Left colon (tissue), 2 donors: ENCODE measurements at places on chromosomes 7 and 10.

DNA sequence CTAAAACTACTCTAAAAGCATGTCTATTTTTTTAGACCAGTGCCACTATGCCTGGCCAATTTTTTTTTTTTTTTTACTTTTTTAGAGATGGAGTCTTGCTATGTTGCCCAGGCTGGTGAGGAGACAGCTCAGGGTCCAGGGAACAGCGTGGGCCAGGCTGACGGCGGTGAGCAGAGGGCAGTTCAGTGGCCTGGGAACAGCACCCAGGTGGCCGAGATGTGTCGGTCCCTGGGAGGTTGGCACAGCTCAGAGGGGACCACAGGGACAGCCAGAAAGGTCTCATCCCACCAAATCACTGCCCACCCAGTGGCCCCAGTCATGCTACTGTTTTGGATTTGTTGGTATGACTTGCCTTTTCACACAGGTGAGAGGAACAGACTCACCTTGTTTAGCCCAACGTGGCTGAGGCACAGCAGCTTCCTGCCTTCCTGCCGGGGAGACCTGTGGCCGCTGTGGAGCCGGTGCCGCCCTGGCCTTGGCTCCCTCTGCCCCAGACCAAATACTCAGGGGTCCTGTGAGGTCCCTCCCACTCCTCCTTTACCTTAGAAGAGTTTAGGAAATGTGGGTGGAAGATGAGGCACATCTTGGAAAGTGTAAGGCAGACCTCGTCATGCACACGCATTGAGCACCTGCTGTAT is 109.6 kb downstream of the PTPRE start:
- no peak for DNase-seq

DNA sequence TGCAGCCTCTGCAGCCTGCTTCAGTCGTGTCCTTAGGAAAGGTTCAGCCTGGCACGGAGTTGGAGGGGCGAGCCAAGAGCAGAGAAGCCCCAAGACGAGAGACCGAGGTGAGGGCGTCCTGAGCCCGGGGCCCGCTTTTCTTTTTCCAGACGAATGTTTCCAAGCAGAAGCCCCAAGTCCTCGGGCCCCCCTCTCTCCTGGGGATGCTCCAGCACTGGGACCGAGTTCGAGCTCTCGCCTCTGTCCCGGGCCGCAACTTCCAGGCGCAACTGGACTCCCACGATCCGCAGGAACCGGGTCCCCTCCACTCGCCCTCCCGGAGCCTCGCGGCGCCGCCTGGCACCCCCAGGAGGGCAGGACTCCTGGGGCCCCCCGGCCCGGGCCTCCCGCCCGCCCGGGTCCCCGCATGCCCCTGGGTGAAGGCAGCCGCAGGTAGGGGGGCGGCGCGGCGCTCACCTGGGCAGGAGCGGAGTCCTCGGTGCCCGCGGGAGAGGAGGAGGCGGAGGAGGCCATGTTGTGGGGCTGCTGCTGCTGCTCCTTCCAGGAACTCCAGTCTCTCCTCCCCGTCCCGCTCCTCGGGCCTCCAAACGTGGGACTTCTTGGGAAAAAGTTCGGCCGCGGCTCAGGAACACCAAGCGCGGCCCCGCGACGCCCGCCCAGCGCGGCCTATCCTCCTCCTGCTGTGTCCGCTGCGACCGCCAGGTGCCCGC is 45.3 kb upstream of the CDK1 start:
- DNase-seq: peak; percentile 55

DNA sequence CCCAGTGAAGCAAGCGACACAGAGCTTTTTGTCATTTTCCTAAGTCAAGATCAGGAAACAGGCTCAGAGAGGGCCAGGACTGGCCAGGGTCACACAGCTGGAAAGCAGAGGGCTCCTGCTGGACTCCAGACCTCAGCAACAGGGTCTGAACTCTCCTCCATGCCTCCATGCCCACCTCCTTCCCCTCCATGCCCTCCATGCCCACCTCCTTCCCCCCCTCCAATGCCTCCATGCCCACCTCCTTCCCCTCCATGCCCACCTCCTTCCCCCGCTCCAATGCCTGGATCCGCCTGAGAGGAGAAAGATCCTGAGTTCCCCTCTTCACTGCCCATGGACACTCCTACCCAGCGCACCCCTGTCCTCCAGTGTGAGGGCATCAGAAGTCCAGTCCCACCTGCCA is 51.3 kb downstream of the OAT start:
- DNase-seq: no peak

GRCh38 chr10:74293686-74294371 is 142.8 kb downstream of the ADK start:
- DNase-seq: no peak

- no peak for DNase-seq
These were observed 19.9 kb upstream of the TRUB1 start for GRCh38 chr10:114917927-114918672.

GRCh38 chr10:46560381-46560780 is 3.9 kb upstream of the GPRIN2 start:
- no peak for DNase-seq

- no peak for DNase-seq
These were observed 83.3 kb downstream of the PAXIP1 start for GRCh38 chr7:154919344-154920225.
